ACHN (cell line): ENCODE measurements at places on chromosomes 3 and 15.

DNA sequence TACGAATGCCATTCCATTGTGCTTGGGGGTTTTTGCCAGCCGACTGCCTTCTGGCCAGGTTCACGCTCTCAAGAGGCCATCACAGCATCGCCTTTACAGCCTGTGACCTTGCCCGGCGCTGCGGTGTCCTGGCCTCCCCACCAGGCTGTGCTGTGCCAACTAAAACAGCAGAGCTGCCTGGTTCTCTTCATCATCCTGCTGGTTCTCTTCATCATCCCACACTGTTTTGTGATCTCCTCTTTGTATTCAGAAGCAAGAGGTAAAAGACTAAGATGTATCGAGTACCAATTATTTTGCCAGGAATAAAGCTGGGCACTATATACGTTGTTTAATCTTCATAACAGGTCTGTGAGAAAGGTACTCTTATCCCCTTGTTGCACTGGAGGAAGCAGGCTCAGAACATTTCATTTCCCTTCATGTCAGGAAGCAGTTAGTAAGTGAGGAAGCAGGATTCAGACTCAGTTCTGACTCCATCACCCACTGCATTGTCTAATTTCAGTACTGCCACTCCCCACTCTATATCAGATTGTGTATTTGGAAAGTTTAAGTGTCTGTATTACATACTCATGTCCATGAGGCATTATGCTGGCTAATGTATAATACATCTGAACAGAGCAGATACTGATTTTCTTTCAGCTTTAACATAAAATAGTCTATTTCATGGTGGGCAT, 92.7 kb downstream of the LRRC28 start:
- peak; percentile 9 for DNase-seq

GRCh38 chr15:40307421-40308211, at the start of gene PLCB2:
TSS of gene PLCB2 (minus strand) at chr15:40307935. CDS start at chr15:40307672, 263 bp downstream.
- DNase-seq = no peak

DNA sequence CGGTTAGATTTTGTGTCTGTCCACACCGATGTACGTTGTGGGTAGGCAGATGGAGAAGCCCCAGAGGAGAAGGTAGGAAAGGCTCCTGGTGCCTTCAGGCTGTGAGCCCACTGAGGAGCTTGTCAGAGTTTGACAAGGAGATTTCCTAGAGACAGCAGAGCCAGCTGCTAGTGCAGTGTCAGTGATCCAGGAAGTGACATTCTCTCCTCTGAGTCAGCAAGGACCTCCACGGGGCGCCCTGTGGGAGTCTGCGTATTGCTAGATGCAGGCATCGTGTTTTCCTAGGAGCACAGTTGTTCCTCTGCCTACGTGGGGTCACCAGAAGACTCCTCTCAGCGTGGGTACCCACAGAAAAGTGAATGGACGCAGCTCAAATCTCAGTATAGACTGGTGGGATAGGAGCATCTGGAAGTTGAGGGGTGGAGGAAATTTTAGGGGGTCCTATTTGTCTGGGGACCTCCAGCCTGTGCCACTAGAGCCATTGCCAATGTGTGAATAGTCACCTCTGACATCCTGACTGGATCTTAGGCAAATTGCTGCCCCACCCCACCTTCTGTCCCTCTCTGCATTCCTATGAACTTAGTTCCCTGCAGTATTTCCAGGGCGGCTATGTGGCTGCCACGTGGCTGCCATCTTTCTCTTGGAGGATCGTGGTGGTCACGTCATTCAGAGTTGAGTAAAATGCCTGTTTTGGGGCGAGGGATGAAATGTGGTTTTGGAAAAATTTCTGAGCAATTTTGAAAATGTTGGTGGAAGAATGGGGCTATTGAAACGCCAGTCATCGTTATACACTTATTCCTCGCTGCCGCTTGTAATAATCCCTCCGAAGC, 84.8 kb upstream of the KLHL25 start:
- no peak for DNase-seq

GRCh38 chr3:156291272-156292123, 171.1 kb downstream of the KCNAB1 start:
- DNase-seq = no peak

DNA sequence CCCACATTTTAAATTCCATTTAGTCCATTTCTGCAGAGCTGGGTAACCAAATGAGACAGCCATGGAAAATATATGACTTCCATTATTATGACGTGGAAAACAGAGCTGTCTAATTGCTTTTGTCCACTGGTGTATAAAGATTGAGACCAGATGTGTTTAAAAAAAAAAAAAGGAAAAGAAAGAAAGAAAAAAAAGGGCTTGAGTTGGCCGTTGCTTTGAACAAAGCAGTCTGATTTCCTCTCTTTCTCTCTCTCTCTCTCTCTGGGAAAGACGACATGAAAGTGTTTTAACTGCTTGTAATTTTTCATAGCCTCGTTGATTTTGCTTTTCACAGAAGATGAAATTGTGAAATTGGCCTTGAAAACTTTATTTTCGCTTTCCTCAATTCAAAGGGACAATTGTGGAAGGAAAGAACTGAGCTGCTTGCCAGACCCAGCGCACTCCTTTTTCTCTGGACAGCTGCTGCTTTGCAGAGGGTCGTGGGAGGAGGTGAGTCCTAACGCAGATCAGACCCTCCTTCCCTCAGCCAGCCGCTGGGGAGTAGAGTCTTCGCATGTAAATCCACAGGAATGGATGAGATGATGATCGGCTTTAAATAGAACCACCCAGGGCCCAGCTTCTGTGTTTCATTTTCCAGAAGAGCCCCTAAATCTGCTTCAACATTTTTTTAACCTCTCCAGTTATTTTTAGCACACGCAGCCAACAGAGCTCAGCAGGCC, 42.8 kb upstream of the UBE2E1 start:
- no peak for DNase-seq

GRCh38 chr15:94145046-94145445, 86.3 kb upstream of the MCTP2 start:
- DNase-seq = no peak

- no peak for DNase-seq
Observed at GRCh38 chr15:63759752-63760151, 74.0 kb downstream of the HERC1 start.

DNA sequence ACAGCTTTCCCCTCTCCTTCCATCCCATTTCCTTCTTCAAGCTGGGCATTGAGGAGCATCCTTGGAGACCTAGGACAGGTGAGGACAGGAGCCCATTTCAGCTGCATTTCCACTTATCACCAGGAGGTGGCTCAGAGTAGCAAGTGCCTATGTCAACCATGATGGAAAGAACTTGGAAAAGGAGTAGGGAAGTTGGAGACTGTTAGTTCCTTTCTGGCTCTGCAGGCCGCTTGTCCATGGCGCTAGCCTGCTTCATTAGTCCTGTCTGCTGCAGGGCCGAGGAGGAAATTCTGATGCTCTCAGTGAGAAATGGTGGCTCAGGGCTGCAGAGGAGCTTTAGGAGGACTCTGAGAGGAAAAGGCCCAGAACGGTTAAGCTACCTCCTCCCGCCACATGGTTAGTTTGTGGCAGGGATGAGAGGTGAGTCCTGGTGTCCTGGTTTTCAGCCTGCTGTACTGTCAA, 7.0 kb upstream of the CD276 start:
- peak; percentile 67 for DNase-seq

DNA sequence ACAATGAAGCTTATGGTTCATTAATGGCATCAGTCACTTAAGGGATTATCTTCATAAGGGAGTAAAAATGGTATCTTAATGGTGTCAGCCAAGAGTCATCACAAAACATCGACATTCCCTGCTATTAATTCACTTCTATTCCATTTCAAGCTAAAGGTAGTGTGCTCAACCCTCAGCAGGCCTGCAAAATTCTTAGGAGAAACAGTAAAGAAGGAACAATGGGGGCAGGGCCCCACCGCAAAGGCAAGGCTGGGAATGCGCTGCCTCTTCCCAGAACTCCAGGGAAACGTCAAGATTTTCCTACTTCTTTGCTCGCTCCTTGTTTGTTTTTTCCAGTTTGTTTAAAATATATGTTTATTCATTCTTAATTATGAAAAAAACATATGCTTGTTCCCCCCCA, 187.3 kb upstream of the TSC22D2 start:
- no peak for DNase-seq

DNA sequence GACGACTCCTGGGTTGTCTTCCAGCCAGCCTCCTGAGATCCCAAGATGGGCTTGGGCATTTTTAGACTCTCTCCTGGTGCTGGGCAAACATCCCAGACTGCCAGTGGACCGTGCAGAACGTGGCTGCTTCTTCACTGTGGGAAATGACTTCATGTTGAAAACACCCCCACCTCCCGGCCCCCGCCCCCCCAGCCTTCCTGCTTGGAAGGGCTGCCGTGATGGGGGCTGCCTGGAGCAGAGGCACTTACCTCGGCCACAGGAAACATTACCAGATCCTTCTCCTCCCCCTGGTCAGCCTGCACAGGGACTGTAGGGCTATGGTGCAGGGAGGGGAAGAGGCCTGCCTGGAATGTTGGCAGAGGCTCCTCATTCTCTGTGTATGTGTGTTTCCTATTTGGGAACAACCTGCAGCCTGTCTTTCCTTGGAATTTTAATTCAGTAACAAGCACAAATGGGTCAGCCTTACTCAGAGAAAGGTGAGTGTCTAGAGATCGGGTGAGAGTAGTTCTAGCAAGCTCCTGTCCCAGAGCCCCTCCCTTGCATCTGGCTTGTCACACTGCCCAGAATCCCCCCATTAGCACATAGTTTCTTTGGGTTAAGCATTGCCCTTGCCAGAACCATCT, 90.8 kb downstream of the ANP32A start:
- peak; percentile 62 for DNase-seq

- peak; percentile 64 for DNase-seq
Observed at GRCh38 chr3:48565591-48566400, 2.2 kb upstream of the UCN2 start.

DNA sequence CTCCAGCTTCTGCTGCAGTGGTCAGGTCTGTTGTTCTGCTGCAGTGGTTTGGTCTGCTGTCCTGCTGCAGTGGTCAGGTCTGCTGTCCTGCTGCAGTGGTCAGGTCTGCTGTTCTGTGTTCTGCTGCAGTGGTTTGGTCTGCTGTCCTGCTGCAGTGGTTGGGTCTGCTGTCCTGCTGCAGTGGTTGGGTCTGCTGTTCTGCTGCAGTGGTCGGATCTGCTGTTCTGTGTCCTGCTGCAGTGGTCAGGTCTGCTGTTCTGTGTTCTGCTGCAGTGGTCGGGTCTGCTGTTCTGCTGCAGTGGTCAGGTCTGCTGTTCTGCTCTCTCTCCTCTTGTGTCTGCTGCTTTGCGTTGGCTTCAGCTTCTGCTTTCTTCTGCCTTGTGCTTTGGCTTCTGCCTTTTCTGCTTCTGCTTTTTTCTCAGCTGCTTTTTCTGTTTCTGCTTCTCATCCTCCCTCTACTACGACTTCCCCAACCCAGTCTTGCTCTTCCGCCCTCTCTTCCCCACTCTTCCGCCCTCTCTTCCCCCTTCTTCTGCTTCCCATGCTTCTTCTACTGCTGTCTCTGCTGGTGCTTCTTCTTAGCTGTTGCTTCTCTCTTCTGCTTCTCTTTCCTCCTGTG, 50.7 kb downstream of the FAM43A start:
- DNase-seq = no peak

- DNase-seq = no peak
Observed at GRCh38 chr15:74185710-74186348, 12.3 kb downstream of the ISLR start.

- DNase-seq = no peak
Observed at GRCh38 chr3:22632536-22632935, 570.6 kb upstream of the UBE2E2 start.

GRCh38 chr3:51398595-51399310, 7.7 kb downstream of the RBM15B start:
- no peak for DNase-seq

GRCh38 chr3:4355401-4356219, 52.4 kb downstream of the SETMAR start:
- DNase-seq = no peak

DNA sequence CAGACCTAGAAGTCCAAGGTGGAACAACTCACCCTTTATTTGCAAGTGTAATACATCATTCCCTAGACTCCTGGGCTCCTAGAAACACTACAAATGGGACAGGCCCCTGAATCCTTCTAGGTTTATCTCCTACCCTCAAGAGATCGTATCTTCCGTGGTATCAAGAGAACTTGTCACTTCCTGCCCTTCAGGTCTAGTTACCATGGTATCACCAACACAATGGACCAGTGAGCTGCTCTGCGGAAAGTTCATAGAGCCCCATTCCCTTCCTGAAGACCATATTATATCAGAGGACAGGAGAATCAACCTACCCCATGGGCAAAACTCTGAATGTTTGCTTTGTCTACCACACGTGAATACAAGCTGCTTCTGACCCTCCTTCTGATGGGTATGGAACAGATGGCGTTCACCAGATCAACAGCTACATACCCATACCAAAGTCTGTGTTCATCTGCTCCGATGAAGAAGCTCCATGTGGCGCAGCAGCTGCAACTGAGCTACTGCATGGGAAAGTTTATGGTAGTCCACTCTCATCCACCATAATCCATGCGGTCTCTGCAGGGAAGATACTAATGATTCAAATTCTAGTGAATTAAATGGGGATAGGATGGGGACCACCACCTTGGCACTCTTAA, 84.6 kb upstream of the KLF13 start:
- DNase-seq = no peak

GRCh38 chr3:84440291-84440690, 518.5 kb upstream of the CADM2 start:
- DNase-seq = no peak

GRCh38 chr3:41581700-41582099, 380.2 kb downstream of the ULK4 start:
- no peak for DNase-seq

GRCh38 chr3:45950686-45951600, 7.7 kb downstream of the CXCR6 start:
- DNase-seq = no peak

DNA sequence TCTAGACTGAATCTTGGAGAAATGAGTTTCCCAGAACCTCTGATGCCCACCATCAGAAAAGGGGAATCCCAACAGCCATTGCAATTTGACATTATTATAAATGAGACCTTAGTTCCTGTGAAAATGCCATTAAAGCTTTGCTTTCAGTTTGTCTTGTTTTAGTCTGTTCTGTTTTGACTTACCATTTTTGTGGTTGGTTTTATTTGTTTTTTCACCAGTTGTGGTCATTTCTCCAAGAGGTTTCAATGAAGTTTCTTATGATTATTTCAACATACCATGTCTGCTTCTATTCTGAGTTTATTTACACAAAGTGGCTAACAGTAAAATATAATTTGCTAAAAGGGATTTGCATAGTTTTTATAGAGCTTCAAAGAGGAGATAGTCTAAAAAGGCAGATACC, 175.0 kb upstream of the MCTP2 start:
- no peak for DNase-seq

DNA sequence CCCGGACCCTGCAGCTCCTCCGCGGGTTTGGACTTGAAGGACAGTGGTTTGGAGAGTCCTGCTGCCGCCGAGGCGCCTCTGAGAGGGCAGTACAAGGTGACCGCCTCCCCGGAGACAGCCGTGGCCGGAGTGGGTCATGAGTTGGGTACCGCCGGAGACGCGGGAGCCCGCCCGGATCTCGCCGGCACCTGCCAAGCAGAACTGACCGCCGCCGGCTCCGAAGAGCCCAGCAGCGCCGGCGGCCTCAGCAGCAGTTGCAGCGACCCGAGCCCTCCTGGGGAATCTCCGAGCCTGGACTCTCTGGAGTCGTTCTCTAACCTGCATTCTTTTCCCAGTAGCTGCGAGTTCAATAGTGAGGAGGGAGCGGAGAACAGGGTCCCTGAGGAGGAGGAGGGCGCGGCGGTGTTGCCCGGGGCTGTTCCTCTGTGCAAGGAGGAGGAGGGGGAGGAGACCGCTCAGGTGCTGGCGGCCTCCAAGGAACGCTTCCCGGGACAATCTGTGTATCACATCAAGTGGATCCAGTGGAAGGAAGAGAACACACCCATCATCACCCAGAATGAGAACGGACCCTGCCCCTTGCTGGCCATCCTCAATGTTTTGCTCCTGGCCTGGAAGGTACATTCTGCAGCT, 634 bp downstream of the MINDY2 start:
- DNase-seq = peak; percentile 33

- DNase-seq = no peak
Observed at GRCh38 chr3:71191031-71191482, 392.5 kb downstream of the FOXP1 start.
